GM10248 (cell line): ENCODE measurements at places on chromosomes 7 and 10.
A peak's percentile ranks its signal among the peaks of the same experiment; 100 is the strongest.

DNA sequence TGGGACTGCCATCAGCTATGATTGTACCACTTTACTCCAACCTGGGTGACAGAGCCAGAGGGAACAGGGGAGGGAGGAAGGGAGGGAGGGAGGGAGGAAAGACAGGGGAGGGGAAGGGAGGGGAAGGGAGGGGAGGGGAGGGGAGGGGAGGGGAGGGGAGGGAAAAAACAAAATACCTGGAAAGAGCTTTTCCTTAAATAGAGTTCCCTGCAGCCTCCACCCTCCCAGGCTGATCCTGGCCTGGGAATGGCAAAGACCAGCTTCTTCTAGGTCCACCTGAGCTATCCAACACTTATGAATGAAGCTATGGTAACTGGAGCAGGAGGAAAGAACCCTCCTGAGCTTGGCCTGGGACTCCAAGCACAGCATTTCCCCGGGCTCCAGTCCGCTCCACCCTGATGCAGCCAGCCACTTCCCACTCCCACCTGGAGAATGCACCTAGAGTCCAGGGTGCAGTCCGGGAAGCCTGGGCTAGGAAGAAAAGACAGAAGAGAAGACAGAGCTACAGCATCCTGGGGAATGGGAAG, 66.1 kb downstream of the GRID1 start:
- no peak for DNase-seq

- DNase-seq: no peak
Observed at GRCh38 chr10:72503241-72503640, 122.6 kb downstream of the MICU1 start.

DNA sequence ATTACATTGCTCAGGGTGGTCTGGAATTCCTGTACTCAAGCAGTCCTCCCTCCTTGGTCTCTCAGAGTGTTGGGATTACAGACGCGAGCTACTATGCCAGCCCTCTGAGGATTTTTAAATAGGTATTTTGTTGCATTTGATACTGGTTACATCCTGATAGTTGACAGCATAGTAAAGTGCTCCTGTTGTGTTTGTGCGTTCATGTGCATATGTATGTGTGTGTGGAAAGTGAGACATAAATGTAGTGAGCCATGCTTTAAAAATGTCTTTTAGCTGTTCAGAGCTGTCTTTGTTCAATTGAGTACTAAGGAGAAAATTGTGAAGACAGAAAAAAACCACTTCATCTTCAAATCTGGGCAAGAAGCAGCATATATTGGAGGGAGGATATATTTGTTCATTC, 27.8 kb downstream of the ZNRF2 start:
- DNase-seq: no peak

DNA sequence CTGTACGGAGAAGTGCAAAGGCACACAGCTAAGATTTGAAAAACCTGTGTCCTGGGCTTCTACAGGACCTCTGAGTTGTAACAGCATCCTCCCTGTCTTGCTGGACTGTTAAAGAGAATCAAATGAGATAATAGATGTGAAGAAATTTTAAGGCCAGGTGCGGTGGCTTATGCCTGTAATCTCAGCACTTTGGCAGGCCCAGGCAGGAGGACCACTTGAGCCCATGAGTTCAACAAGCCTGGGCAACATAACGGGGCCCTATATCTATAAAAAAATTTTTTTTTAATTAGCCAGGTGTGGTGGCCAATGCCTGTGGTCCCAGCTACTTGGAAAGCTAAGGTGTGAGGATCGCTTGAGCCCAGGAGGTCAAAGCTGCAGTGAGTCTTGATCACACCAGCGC, 2.9 kb upstream of the ARHGAP21 start:
- no peak for DNase-seq

GRCh38 chr7:124996778-124997177, 67.2 kb upstream of the POT1 start:
- DNase-seq: peak; percentile 4

DNA sequence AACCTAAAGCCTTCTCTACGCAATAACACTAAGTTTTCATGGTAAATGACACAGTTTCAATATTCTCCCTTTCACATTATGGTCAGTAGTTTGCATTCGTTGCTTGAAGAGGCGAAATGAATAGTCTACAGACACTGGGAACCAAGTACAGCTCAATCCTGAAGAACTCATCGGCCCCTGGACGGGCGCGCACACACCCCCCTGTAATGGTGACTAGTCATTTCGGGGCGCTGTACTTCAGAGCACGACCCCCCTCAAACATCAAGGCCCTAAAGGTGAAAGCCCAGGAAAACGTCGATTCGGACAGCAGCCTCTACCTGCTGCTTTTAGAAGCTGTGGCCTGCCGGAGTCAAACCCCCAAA, 1.0 kb downstream of the NT5C2 start:
- no peak for DNase-seq

DNA sequence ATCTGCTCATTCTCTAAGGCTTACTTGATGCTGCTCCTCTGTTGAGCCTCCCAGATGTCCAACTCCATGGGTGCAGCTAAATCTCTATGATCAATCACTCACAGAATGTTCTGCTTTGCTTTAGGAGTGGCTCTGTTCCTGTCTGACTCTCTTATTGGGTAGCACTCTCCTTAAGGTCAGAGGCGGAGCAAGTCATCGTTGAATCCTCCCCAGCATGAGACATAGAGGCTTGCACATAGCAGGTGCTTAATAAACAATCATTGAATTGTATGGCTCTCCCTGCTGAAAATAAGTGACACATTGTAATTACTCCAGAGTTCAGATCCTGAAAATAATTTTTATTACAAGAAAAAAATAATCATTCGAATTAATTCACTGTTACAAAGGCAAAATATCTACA, 69.7 kb downstream of the NPS start:
- no peak for DNase-seq

DNA sequence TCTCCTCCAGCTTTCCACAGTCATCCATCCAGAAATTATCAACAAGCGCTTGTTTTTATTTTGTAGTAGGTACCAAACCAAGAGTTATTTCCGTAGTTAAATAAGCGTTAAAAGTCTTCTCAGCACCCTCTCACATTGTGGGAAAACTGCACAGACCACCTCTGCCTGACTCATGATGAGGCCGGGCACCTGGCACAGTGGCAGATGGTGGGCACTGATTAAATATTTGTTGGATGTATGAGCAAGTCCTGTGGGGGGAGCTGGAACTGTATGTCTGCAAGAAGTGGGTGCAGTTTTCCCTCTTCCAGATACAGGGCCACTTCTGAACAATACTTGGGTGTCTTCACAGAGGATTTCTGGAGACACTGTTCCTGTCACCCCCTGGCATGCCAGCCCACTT, 5.3 kb upstream of the REPIN1 start:
- DNase-seq: no peak

DNA sequence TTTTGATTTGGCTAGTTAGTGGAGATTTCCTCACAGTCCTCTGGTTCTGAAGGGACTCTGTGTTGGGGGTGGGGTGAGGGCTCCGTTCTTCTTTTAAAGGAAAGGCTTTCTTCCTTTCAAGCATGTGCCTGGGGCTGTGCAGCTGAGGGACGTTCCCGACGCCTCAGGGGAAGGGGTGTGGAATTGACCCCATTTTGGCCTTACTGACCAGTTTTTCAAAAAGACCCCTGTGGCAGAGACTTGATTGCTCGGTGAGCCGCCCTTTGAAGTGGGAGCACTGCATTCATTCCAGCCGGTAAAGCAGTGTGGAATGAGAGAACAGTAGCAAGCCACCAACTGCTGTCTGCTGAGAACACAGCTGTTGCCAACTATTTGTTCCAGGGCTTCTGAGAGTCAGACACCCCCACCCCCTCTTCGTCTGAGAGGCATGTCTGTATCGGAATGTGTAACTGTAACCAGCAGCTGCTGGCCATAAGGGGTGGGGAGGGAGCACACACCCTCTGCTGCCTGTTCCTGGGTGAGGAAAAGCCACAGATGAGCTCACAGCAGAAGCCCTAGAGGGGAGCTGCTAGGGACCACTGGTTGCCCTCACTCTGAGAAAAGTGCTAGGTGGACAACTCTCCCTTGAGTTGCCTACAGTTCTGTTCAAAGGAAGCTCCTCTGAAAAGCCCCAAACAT, 33.2 kb downstream of the WBP1L start:
- DNase-seq: no peak
